ENCODE measurements at places on chromosomes 11 and 22. TPM values are rescaled to one million over a fixed set of nuclear protein-coding genes. Genes with fewer than 3 reads are reported as not detected.

SHISA8 gene
- total RNA-seq = not detected

ST14 gene
- not detected for total RNA-seq

MYBPC3 gene
- not detected for total RNA-seq

MMP13 gene
- not detected for total RNA-seq

PAX6 gene
- total RNA-seq = not detected

DAGLA gene
- 0.65 TPM for total RNA-seq

CDC45 gene
- 55.8 TPM for total RNA-seq

CHCHD10 gene
- 1.9 TPM for total RNA-seq

SCT gene
- not detected for total RNA-seq

OR2D2 gene
- total RNA-seq = 0.32 TPM

HYOU1 gene
- total RNA-seq = 235 TPM

IGF2 gene
- 1.5 TPM for total RNA-seq

FAM111B gene
- 15.6 TPM for total RNA-seq

KDM4D gene
- 0.32 TPM for total RNA-seq

SLC22A25 gene
- not detected for total RNA-seq

SMTNL1 gene
- not detected for total RNA-seq

All from epithelial cell of umbilical artery (primary cell).